ENCODE measurements at places on chromosomes 2 and 18.

- DNase-seq: no peak
These were observed 178.0 kb upstream of the HS6ST1 start for GRCh38 chr2:128496700-128497099.

GRCh38 chr2:79576451-79576850 lies 63.6 kb downstream of the CTNNA2 start:
- no peak for DNase-seq

DNA sequence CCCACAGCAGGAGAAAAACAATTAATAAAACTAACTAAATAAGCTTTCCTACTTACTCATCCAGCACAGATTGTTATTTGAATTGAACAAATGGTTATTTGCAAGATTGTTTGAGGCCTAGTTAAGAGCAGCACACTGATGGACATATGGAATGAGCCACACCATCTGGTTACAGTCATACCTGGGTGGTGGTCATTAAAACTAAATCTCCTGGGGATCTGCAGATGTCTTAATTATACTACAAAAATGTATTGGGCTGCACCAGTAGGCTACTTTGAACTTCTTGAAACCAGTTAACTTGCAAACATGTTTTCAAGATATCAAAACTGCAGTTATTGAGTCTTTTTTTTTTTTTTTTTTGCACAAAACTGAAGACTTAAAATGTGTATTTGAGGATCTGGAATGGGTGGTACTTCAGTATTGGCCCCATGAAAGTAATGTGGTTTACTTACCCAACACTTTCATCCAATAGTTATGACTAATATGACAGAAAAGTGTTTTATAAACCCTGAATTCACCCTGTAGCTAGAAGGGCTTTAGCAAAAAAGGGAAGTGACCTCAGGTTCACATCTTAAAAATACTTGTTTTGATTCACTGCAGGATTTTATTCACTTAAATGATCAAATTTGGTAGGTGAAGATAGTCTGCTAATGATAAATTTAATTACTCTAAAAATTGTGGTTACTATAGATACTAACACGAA lies 10.8 kb downstream of the AGFG1 start:
- no peak for DNase-seq

DNA sequence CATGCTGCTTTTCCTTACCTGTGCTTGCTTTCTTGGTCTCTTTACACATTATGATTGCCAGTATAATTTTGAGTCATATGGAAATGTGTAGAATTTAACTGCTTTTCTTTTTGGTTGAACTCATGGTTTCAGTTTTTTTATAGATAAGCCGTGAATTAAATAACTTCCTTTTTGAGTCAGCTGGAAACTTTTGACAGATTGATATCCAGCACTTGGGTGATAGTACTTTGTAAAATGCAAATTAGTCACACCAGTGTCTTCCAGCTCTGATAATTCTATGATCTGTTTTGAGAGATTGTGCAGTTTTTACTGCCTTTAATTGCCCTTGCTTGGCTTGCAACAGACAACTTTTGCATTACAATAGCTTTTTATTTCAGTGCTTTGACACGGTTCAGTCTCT lies 86.4 kb downstream of the NCOA1 start:
- DNase-seq: no peak

DNA sequence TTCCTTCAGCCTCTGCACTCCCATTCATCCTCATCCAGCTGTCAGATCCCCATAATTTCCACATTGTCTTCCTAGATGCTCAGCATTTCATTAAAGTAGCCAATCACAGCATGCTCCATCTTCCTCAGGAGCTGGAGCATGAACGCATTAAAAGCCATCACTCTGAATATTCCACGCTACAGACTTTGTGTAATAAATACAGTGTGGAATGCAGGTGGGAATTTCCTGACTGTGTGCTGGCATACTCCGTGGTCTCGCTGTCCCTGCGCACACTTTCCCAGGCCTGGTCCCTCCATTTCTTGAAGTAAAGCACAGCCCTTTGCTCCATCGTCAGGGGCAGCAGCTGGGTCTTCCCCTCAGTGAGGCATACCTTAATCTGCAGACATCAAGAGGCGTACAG lies 123.7 kb upstream of the NCK2 start:
- no peak for DNase-seq

- DNase-seq: no peak
These were observed 109.5 kb downstream of the RNF144A start for GRCh38 chr2:7026742-7027141.

- no peak for DNase-seq
These were observed at the start of gene NLRC4 for GRCh38 chr2:32264422-32265105. Gene NLRC4, minus strand, starts transcription at chr2:32264886. Its CDS starts 8,111 bp downstream, at chr2:32256775.

DNA sequence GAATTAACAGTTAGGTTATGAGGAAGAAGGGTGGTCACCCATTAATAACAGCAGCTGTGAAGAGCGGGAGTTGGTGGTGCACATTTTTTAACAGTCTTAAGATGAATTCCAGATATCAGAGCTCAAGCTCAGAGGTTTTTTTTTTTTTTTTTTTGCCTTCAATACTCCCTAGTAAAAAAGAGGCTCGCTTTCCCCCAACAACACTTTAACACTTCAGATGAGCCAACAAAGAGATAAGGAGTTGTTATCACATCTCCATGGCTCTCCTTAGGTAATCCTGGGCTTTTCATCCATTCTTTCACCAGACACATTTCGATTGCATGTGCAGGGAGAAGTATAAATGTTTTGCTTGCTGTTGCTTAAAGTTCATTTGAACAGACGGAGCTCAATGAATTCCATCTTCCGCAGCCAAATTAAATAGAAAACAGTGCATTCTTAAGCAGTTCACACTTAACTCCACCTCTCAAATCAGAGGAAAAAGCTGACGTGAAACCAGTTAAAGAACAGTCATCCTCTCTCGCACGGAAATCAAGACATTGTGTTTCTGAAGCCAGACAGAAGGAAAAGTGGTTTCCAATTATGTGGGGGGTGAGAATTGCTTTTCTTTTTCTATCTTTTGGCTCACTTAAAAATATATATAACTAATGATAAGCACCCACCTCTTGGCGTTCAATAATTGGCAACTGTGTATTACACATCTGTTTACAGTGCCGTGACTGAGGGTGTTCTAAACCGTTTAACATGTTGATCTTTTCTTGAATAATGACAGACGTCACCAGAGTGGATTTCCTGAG lies 118.2 kb downstream of the ZNF521 start:
- DNase-seq: no peak

DNA sequence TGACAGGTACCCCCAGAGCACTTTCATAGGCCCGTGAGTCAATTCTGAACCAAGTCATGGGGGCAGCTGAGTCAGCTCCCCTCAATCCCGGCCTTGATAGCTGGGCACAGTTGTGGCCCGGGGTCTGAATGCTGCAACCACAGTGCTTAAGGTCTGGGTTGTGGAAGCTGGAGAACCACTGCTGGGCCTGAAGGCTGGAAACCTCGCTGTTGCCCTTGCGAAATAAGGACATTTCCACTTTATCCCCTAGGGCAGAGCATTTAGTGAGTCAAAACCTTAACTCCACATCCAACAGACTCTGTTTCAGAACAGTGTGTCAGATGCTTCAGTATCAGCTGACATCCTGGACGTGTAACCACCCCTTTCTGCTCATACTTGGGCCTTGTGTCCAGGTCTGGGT lies 58.6 kb downstream of the SP110 start:
- DNase-seq: no peak

- DNase-seq: no peak
These were observed 102.6 kb downstream of the TNS1 start for GRCh38 chr2:217900010-217900779.

GRCh38 chr2:48423376-48423775 lies 106.6 kb upstream of the STON1 start:
- DNase-seq: no peak

DNA sequence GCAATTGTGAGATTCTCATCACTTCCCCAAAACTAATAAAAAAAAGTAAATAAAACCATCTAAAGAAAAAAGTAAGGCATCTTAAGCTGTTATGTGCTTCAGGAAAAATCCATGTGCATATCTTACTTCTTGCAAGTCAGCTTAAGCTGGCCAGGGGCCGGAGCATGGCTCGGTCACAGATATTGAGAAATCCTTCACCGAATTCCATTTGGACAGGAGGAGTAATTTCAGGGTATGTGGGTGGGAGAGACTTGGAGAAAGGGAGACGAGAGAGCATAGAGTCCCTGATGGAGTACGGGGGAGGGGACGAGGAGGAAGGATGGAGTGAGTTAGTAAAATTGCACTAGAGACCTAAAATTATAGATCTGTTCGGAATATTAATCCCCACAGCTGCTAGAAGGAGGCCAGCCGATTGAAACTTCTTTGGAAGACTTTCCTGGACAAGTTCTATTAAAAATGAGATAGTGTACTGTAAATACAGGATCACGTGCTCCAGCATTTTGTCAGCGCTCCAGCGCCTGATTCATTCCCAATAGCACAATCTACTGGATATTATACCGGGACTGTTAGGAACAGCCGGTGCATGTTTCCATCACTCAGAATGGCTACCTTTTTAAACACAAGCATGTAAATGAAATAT lies 438.5 kb downstream of the ZNF516 start:
- DNase-seq: no peak

- DNase-seq: peak; percentile 80
These were observed 1.2 kb downstream of the SEMA4C start for GRCh38 chr2:96868555-96869280.

GRCh38 chr2:25145803-25146202 lies 22.6 kb downstream of the POMC start:
- DNase-seq: no peak

DNA sequence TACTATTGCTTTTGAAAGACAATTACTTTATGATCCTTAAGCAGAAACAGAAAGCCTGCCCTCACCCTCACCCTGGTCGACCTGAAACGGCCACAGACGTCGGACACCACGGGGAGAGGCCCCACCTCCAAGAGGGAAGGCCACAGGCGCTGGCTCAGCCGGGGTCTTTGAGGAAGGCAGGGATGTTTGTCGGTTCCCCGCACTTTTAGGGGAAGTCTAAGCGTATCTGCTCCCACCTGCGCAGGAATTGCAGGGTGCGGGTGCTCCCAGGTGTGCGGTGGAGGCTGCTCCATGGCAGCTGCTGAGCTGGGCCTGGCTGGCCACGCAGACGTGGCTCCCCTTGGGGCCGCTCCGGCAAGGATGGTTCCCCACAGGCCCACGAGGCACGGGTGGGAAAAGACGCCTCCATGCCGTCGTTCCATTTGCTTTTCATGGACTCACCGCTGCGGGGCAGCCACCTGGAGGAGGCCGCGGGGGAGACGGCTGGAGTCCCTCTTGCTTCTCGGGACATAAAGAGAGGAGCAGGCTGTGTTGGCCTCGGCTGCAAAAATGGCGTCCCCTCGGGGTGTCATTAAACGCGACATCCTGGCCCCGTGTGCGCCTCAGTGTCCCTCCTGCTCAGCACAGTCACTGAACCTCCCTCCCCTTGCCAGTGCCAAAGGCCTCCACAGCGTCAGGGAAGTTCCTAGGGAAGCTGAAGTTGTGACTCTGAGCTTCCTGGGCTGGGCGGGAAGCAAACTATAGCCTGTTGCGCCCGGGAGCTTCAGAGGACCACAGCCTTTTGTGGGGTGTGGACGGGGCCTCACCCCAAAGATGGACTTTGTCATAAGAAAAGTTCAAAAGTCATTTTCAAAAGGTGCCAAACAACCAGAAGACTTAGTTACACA lies 63.4 kb downstream of the NFATC1 start:
- no peak for DNase-seq

DNA sequence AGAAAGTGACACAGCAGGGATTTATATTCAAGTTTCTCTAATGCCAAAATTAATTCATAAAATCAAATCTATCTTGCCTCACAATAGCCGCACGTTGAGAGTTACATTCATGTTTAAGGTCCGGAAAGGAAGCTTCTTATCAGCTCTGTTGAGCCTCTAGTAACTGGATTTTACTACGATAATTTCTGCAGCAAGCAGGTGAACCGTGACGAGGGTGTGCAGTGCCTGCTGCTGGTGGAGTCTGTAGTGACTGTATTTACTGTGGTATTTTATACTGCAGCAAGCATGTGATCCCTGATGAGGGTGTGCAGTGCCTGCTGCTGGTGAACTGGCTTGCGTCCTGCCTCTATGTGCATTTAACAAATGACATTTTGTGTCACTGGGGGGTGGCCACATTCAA lies 120.0 kb downstream of the SNTG2 start:
- no peak for DNase-seq

- no peak for DNase-seq
These were observed 179.4 kb upstream of the CXCR4 start for GRCh38 chr2:136297312-136297711.

- DNase-seq: no peak
These were observed 138.3 kb downstream of the CDH20 start for GRCh38 chr18:61471541-61471940.

DNA sequence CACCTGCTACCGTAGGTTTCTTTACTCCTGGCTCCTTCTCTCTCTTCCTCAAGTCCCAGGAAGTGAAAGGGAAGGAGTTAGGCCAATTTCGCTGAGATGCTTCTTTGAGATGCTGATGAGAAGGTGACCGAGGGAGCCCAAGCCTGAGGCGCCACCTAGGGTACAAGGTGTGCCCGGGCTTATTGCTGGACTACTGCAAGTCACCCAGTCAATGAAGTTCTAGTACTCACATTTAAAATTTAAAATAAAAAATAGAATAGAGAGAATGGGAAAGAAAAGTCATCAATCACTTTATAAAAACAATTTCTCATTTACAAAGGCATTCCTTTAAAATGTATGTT lies 45.3 kb downstream of the ACAA2 start:
- DNase-seq: peak; percentile 48

- no peak for DNase-seq
These were observed 9.4 kb downstream of the KHK start for GRCh38 chr2:27095745-27096651.

DNA sequence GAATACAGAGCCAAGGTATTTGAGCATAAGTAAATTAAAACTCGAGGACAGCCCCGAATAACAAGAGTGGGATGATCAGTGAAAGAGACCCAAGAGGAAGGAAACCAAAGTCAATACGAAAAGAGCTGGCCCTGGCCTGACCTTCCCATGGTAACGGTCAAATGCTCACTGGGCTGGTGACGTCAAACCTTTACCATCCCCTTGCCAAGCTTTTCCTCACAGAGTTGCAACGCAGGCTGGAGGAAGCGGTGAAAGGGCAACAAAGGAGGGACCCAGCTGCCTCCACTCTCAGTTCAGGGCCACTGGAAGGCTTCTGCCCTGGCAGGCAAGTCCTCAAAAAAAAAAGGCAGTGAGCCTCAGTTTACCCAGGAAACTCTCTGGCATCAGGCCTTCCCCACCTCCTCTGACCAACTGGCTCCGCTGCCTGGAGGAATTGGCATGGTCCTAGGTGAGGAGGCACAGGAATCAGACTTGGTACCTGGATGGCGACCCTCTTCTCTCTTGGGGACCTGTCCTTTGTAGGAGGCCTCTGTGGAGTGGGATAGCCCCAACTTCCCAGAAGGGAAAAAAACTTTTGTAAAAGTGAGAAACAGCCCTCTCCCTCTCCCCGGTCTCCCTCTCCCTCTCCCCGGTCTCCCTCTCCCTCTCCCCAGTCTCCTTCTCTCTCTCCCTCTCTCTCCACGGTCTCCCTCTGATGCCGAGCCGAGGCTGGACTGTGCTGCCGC lies 212.4 kb downstream of the ANAPC1 start:
- DNase-seq: no peak

DNA sequence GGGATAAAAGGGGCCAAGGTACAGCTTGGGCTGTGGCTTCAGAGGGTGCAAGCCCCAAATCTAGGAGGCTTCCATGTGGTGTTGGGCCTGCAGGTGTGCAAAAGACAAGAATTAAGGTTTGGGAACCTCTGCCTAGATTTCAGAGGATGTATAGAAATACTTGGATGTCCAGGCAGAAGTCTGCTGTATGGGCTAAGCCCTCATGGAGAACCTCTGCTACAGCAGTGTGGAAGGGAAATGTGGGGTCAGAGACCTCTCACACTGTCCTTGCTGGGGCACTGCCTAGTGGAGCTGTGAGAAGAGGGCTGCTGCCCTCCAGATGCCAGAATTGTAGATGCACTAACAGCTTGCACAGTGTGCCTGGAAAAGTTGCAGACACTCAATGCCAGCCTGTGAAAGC lies 880.6 kb upstream of the ID2 start:
- no peak for DNase-seq
